ENCODE measurements at places on chromosomes 16 and 17.

DNA sequence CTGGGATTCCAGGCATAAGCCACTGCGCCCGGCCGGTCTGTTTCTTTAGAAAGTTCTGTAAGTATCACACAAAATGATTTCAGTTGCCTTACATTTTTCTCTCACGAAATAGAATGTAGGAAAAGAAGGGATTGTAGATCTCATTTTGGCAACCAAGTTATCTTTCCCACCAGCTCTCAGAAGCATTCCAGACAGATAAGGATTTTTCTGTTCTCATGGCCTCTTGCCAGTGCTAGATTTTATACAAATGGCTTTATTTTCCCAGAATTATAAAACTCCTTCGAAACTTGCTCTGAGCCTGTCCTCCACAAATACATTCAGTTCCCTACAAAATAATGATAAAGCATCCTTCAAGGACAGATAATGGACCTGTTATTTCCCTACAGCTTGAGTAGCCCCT, 46.9 kb downstream of the LCMT1 start:
- no peak for DNase-seq

DNA sequence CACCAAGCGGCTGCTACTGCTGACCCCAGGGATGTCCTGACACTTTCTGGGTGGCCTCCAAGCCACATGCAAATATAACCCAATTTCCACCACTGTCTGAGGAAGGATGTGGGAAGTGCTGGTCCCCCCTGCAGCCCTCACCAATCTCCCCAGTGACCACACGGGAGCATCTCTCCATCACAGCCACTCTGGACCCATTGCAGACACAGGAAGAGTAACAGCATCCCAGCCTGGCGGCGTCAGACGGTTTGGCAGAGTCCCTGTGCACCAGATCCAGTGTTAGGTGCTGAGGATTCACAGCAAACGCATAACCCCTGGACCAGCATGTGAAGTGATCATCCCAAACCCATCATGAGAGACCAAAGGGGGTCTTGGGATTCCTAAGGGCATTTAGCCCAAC, 163.7 kb upstream of the TNRC6C start:
- DNase-seq: no peak

DNA sequence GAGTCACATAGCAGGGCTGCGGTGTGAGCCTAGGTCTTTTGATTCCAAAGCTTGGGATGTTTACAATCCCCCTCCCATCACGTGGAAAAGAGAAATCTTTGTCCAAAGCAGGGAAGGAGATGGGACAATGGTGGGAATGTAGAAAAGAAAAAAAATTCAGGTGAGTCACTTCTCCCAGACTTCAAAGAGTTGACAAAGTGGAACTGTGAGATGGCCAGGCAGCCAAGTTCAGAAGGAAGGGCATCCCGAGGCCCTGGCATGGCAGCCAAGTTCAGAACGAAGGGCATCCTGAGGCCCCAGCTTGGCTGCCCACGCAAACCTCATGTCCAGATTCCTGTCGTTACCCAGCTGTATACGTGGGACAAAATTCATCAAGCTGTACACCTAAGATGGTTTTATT, 47.5 kb downstream of the FOXL1 start:
- DNase-seq: no peak

DNA sequence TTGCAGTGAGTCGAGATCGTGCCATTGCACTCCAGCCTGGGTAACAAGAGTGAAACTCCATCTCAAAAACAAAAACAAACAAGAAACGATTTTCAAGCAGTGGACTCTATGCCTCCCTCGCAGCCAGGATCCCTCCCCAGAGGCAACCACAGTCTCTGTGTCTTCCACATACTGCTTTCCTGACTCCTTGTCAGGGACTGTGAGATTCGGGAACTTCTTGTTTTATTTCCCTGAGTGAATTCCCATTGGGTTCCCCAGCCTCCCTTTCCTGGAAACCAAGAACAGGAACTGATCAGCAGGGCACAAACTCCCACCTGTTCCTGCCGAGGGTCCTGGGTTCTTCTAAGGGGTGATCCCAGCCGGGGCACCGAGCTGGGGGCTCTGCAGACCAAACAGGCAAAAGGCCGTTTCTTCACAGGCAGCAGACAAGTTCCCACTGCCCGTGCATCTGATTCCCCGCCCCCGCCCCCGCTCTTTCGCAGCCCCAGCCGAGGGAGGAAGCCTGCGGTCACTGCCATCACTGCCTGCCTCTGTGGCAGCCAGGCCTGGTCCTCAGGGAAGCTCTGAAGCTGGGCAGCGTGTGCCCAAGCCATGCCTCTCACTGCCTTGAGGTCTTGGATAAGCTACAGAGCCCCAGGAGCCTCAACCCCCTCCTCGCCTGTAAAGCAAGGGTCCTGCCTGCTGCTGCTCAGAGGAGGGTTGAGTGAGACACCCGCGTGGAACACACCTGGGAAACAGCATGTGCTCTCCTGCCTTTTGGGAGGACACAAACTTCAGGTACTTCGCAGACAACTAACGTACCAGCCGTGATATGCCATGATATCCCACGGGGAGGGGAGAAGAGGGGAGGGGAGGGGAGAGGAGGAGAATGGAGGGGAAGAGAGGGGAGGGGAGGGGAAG, 5.5 kb upstream of the PIEZO1 start:
- DNase-seq: no peak

- DNase-seq: no peak
Measured at GRCh38 chr16:927406-927805, 43.4 kb downstream of the LMF1 start.

DNA sequence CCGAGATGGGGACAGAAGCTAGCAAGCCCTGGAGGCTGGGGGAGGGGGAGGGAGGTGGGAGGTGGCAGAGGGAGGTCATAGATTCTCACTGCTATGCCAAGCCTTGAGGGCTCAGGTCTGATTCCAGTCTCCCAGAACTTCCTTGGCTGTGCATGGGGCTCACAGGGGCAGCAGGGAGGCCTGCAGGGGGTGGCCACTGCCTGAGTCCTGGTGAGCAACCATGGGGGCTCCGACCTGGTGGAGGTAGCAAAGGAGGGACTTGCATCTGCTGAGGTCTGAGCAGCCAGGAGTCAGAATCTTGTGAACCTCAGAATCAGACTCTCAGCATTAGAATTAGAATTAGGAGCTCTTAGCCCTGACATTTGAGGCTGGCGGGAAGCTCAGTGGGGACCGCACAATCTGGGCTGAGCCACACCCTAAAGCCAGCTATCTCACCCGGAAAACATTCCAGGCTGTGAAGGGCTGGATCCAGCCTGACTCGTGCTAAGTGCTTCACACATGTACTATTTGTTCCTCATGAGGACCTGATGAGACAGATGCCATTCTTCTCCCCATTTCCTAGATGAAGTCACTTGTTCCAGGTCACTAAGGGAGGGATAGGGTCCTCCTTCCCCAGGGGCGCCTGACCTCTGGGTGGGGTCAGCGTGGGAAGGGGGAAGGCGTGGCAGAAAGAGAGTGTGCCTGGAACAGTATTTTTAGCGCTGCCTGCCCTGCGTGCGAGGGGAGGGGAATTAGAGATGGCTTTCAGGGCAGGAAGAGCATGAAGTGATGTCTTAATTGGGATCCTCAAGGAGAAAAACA, 17.3 kb upstream of the KCNJ12 start:
- no peak for DNase-seq

- no peak for DNase-seq
Measured at GRCh38 chr17:82110298-82110697, 12.3 kb upstream of the FASN start.

DNA sequence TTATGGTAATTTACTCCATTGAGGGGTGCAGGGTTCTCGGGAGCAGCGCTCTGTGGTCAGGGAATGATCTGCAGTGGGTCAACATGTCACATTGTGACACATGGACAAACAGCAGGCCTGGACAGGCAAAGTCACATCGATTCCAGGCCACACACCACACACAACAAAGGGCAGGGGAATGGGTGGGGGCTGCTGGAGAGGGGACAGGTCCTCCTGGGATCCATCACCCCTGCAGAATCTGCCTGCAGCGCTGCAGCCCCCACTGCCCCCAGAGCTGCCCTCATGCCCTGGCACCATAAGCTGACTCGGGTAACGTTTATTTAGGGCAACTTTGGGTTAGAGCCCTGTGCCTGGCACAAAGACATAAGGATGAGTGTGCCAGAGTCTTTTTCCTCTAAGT, 9.1 kb downstream of the PEMT start:
- DNase-seq: no peak
